ENCODE measurements at places on chromosomes 5 and 9. TPM values are rescaled to one million over a fixed set of nuclear protein-coding genes. Genes with fewer than 3 reads are reported as not detected.

DNA sequence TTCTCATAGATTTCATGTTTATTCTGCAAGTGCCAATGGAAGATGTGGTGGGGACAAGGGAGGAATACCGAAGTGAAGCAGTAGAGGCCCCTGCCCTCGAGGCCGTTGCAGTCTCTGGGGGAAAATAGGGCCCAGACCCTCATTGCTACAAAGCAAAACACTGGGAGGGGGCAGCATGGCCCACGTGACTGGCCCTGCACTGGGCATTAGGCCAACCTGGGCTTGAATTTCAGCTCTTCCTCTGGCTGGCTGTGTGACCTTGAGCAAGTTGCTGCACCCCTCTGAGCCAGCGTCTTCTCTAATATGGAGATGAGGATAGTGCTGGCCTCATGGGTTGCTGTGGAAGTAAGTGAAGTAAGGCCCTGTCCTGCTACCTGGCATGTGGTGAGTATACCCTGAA is 709 bp upstream of the SYNPO start:
- no peak for DNase-seq

GRCh38 chr5:57225553-57225952 is 51.7 kb downstream of the GPBP1 start:
- DNase-seq = no peak

GRCh38 chr5:155097995-155098394 is 84.4 kb downstream of the KIF4B start:
- DNase-seq = no peak

The CTNNAL1 gene
- total RNA-seq = 20.9 TPM

The ANXA2R gene
- 9.9 TPM for total RNA-seq

DNA sequence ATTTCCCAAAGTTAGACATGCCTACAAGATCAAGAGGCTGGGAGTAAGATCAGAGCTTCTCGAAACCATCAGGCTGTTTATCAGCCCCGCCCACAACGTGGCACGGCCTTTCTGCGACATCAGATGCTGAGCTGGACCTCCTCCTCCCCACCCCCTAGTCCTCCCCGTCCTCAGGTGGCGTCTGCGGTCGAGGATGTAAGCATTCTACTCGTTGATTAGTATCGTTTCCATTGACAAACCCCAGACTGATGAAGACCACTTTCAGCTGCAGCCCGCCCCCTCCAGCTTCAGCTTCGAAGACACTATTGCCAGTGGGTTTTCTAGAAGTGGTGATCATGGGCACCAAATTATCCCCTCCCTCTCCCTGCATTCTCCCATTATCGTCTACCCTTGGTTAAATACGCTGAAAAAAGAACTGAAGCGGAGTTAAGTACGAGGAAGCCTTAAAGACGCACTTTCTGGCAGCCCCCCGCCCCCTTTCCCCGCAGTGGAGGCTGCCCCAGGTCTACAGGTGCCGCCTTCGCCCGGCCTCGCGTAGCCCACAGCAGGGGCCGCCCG is 1.1 kb downstream of the PPIC start:
- peak; percentile 40 for DNase-seq

The ELOVL7 gene
- total RNA-seq = 0.31 TPM

GRCh38 chr9:93642961-93643360 is 66.6 kb downstream of the PHF2 start:
- DNase-seq = no peak

- no peak for DNase-seq
Observed at GRCh38 chr5:180098991-180099732, 27.6 kb upstream of the RNF130 start.

The CER1 gene
- total RNA-seq = not detected

The HACD4 gene
- total RNA-seq = 5.3 TPM

DNA sequence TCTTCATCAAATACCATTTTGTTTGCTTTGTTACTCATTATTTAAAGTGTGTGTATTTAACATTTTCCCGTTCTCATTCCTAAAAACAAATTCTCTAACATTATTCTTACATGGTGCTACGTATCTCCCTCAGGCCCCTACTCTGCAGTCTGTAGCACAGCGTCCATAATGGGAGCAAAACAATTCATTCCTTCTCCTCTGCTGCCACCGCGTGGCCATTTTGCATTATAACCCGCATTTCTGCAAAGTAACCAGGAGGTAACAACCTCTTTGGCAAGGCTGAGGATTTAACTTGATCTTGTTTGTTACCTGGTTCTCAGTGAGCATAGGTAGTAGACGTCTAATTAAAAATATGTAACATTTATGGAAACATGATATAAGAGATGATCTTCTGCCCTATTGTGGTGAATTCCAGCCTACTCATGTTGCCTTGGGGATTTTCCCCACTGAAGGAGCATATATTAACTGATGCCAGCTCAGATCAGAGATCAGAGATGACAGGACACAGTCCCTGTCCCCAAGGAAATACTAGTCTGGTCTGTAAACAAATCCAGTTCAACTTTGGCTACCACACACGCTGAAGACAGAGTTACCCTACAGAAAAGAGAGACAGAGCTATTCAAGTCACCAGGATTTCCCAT is 10.5 kb downstream of the OR1K1 start:
- peak; percentile 57 for DNase-seq

The PROB1 gene
- 5.5 TPM for total RNA-seq

The STKLD1 gene
- total RNA-seq = 0.16 TPM

DNA sequence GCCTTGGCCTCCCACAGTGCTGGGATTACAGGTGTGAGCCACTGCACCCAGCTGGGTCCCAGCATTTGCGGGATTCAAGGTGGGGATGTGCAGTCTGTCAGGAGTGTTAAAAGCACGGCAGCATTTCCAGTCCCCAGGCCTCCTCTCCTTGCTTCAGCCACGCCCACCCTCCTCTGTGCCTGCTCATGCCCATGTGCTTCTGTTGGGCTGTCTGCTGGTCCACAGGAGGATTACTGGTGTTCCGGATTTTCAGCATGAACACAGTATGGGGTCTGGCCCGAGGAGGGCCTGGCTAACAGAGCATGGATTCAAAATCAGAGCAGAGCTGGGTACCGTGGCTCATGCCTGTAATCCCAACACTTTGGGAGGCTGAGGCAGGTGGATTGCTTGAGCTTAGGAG is 5.5 kb downstream of the ARRDC1 start:
- no peak for DNase-seq

GRCh38 chr9:108168236-108168850 is 678.8 kb upstream of the KLF4 start:
- DNase-seq = no peak

- no peak for DNase-seq
Observed at GRCh38 chr9:89619019-89619418, 14.2 kb downstream of the GADD45G start.

- no peak for DNase-seq
Observed at GRCh38 chr9:88998911-88999310, 7.6 kb downstream of the S1PR3 start.

The CCDC112 gene
- total RNA-seq = 1.8 TPM

DNA sequence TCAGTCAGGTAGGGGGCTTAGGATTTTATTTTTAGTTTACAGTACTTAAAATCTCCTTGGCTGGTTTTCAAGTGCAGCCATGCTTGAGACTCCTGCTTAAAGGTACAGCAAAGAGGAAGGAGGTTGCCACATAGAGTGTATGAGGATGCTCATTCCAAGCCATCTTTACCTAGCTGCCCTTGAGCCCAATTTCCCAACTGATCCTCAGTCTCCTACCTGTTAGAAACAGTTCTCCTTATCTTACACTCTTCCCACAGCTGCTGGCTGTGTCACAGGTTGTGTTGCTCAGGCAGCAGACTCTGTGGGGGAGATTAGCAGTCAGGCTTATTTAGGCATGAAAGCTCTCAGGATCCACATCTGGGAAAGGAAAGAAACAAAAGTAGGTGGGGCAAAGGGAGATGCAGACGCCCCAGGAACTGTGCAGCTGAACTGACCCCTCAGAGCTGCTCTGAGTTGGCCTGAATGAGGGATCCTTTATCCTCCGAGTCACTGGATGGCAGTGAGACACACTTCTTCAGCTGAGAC is 95.1 kb downstream of the NMUR2 start:
- DNase-seq = no peak

The BARHL1 gene
- total RNA-seq = not detected

The GPRIN1 gene
- total RNA-seq = 1.7 TPM

GRCh38 chr9:93930070-93930469 is 25.1 kb downstream of the BARX1 start:
- no peak for DNase-seq

The GNA14 gene
- total RNA-seq = not detected

- DNase-seq = no peak
Observed at GRCh38 chr9:135788576-135789300, 86.8 kb downstream of the KCNT1 start.

The FOXD4L4 gene
- total RNA-seq = 0.10 TPM

- DNase-seq = no peak
Observed at GRCh38 chr9:108550106-108550505, 305.7 kb downstream of the ACTL7B start.

- DNase-seq = no peak
Observed at GRCh38 chr9:76115396-76115795, 224.9 kb downstream of the PCSK5 start.

DNA sequence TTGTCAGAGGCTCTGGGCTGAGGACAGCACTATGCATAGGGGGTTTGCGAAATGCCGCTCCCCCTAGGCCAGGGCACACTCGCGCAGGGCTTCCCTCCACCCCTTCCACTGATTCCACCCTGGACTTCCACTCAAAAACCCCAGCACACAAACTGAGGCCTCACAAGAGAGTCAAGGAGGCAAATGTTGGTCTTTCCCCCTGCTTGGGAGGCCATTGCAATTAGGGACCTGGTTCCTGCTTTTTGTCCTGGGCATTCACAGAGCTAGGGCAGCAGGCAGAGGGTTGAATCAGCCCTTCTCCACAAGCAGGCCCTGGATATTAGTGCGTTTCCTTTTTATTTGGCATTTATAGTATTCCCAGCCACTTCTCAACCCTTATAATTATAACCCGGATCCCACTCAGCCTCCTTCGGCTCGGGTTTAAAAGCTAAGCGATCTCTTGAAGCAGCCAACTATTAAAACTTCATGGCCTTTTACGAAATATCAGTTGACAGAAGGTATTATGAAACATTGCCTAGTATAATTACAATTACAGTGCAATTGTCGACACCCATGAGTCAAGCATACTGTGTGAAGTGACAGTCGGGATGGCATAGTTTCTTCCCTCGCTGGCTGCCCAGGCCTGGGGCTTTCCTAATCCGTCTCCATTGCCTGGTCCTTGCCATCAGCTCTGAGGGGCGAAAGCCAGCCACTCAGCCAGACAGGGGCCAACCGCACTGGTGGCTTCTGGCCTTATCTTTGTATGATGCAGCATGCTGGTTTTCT is 285.5 kb upstream of the MAP3K1 start:
- DNase-seq = no peak

GRCh38 chr9:97160255-97160654 is 121.3 kb upstream of the CTSV start:
- no peak for DNase-seq

GRCh38 chr9:69429281-69429680 is 104.3 kb downstream of the ENTREP1 start:
- no peak for DNase-seq

GRCh38 chr5:41252036-41252435 is 38.7 kb upstream of the C6 start:
- no peak for DNase-seq

GRCh38 chr5:53397845-53398244 is 82.6 kb upstream of the FST start:
- no peak for DNase-seq

- DNase-seq = no peak
Observed at GRCh38 chr5:180592176-180592575, 877 bp upstream of the SCGB3A1 start.

DNA sequence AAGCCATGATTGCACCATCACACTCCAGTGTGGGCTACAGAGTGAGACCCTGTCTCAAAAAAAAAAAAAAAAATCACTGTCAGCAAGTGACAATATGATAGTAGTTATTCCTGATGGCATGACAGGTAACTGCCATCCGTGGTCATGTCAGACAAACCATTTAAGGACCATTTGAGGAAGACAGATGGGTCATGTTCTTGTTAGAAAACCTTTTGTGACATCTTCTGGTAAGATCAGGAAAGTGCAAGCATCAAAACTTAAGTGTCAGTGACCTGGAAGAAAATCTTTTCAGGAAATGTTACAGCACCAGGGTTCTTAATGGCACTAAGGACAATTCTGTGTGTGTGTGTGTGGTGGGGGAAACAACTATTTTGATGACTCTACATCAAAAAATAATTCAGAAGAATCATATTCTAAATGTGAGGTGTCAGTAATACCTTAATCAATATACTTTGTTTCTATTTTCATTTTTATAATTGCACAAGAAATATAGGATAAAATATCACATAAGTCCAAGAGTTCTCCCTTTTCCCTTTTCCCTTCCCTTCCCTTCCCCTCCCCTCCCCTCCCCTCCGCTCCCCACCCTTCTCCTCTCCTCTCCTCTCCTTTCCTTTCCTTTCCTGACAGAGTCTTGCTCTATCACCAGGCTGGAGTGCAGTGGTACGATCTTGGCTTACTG is 17.8 kb downstream of the SLC38A9 start:
- no peak for DNase-seq

The MRNIP gene
- 12.3 TPM for total RNA-seq

GRCh38 chr9:128551657-128552152 is 682 bp upstream of the SPTAN1 start:
- DNase-seq = no peak

GRCh38 chr5:169810524-169810923 is 169.8 kb downstream of the INSYN2B start:
- DNase-seq = no peak

GRCh38 chr9:21385131-21385670 is at the start of gene IFNA2:
IFNA2 (minus strand) TSS chr9:21385398; CDS start chr9:21385329, 69 bp downstream.
- no peak for DNase-seq

GRCh38 chr5:139075066-139076050 is 122.8 kb downstream of the SIL1 start:
- DNase-seq = no peak

- no peak for DNase-seq
Observed at GRCh38 chr9:1962122-1962521, 53.0 kb upstream of the SMARCA2 start.

- no peak for DNase-seq
Observed at GRCh38 chr5:142959683-142960657, 189.8 kb downstream of the ARHGAP26 start.

GRCh38 chr5:33549982-33550567 is 109.3 kb downstream of the TARS1 start:
- no peak for DNase-seq

DNA sequence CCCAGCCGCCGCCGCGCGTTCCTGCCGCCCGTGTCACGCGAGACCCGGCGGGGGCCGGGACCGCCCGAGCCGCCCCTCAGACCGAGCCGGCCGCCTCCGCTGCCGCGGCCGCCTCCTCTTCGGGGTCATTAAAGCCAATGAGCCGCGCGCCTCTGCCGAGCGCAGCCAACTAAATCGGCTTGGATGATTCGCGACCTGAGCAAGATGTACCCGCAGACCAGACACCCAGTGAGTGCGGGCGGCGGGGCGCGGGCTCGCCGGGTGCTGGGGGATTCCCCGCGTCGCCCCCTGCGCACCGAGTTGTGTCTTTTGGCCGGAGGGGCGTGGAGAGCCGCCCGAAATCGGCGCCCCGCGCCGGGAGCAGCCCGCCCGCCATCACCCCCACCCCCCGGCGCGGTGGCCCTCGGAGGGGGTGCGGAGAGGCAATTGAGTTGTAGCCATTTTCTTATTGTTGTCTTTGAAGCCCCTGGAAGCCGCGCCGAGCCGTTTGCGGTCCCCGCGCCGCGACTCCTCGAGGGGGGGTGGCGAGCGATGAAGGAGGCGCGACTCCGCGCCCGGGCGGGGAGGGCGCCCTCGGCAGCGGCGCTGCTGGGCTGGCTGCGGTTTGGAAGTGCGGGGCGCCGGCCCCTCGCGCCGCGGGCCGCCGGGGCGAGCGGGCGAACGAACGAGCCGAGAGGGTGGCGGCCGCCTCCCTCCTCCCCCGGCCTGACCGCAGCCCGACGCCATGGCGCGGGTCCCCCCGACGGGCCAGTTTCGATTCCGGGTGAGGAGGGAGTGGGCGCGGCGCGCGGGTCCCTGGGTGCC is 1.0 kb downstream of the TLE4 start:
- DNase-seq = peak; percentile 69

All from activated naive CD8-positive, alpha-beta T cell treated with anti-CD3 and anti-CD28 coated beads for 36 hours (primary cell).